NCI-H1105 (cell line): ENCODE measurements at places on chromosomes 2 and 18.

- no peak for DNase-seq
Measured at GRCh38 chr2:9264301-9264700, 57.7 kb downstream of the ASAP2 start.

DNA sequence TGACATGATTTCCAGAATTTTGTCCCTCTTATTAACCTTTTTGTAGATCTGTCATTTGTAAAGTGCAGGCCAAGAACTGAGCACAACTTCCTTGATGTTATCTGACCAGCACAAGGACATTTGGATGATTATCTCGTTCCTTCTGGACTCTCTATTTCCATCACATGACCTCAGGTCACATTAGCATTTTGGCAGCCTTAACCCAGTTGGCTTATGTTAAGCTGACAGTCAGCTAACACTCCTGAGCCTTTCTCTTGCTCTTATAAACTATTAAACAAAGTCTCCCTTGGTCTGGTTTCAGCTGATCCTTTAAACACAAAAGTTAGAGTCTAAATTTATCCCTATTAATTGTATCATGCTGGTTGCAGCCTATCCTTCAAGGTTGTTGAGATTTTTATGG, 167.2 kb upstream of the RBBP8 start:
- no peak for DNase-seq

- DNase-seq, result no peak
Measured at GRCh38 chr2:169237286-169237685, 125.0 kb downstream of the LRP2 start.

DNA sequence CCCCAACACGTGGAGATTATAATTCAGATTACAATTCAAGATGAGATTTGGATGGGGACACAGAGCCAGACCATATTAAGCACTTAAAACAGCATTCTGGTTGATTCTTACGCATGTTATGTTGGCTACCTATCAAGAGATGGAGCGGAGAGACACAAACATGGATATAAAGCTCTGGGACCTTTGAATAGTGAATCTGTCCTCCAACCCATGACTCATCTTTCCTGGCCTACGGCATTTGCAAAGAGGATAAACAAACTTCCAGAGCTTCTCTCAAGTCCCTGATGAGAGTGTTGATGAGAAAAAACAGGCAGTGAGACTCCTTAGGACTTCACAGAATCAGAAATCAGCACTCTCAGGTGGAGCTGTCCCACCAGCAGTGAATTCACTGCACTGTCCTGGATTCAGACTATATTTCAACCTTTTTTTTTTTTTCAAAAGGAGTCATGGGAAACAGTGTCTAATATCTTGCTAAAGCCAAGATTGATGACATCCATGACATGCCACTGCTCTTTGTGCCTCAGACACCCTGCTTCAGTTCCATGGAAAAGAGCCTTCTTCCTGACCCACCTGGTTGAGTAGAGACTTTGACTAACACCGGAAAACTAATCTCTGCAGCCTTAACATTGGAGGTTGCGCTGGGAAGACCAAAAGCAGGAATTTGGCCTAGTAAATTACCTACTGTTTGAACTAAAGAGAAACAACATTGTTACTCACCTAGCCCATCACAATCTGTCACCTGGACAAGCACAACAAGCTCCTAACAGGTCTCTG, 62.1 kb upstream of the NPAS2 start:
- DNase-seq, result no peak

DNA sequence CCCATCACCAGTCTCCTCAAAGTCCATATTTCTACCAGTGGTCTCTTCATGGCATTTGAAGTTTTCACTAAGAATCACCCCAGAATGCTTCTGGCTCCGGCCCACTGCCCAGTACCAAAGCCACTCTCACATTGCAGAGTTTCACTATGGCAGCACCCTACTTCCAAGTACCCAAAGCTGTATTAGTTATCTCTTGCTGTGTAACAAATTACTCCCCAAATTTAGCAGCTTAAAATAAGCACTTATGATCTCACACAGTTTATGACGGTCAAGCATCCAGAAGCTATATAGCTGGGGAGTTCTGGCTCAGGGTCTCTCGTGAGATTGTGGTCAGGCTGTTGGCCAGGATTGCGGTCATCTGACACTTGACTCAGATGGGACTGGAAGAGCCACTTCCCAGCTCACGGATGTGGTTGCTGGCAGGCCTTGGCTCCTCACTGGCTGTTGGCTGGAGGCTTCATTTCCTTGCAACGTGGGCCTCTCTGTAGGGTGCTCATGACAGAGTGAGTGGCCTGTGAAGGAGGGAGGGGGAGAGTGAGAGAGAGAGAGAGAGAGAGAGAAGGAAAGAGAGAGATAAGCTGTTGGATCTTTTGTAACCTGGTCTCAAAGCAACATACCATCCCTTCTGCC, 189.5 kb downstream of the CTIF start:
- no peak for DNase-seq

DNA sequence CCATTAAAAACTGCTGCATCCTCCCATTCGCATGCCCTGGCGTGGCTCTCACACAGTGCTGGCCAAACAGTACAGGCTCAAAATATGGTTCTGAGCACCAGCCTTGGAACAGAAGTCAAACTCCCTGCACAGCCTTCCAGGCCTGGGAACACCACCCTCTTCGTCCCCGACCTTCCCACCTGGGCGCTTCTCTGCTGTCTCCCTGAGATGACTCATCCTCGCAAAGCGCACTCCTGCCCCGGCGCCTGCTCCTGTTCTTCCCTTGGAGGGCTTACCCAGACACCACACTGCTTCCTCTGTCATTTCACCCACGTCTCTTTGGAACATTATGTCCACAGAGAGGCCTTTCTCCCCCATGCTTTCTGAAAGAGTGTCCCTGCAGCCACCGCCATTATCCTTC, 172.7 kb downstream of the L3MBTL4 start:
- DNase-seq, result no peak

GRCh38 chr2:20595439-20596192, 55.3 kb downstream of the HS1BP3 start:
- no peak for DNase-seq

DNA sequence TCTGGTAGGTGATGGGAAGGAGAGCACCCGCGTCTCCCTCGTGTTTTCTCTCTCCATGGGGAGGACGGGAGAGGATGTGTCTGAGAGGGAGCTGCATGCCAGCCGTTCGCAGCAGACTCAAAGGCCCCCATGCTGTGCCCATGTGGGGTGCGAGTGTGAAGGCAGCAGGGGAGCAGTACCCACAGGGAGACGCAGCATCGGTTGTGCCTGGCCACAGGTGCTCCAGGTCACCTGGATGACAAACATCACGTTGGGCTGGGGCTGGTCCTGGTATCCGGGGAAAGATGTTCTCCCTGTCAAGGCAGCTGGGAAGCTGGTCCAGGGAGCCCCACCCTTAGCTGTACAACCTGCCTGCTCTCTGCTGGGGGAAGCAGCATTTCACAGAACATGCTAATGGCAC, 119.5 kb upstream of the SALL3 start:
- no peak for DNase-seq

DNA sequence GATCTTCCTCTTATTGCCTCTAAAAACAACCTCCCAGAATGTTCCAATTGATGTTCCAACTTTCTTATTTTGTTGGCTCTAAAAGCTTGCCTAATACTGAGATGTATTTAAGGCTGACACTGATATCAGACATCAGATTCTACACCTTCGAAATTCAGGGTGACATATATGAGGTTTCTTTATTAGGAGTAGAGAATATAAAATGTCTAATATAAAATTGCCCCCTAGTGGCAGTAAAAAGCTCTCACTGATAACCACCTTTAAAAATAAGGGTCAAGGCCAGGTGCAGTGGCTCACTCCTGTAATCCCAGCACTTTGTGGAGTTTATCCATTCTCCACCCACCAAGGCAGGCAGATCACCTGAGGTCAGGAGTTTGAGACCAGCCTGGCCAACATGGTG, 789.7 kb upstream of the SLC39A10 start:
- peak; percentile 2 for DNase-seq

GRCh38 chr2:85185431-85185940, 52.3 kb downstream of the TCF7L1 start:
- DNase-seq, result no peak

DNA sequence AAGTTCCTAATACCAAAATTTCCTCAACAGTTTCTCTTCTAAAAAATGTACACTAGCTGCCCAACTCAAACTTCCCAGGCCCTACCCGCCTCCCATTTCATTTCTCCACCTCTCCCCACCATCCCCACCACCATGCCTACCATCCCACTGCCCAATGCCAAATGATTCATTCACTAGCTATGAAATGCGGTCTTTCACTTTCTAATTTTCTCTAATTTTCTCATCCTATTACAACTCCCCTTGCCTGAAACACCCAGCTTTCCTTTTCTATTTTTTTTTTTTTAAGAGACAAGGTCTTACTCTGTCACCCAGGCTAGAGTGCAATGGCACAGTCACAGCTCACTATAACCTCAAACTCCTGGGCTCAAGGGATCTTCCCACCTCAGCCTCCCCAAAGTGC, 38.4 kb downstream of the KIDINS220 start:
- DNase-seq, result no peak

- no peak for DNase-seq
Measured at GRCh38 chr2:119691651-119692245, 12.7 kb downstream of the TMEM177 start.

- no peak for DNase-seq
Measured at GRCh38 chr2:39018638-39019037, 102.2 kb downstream of the SOS1 start.

DNA sequence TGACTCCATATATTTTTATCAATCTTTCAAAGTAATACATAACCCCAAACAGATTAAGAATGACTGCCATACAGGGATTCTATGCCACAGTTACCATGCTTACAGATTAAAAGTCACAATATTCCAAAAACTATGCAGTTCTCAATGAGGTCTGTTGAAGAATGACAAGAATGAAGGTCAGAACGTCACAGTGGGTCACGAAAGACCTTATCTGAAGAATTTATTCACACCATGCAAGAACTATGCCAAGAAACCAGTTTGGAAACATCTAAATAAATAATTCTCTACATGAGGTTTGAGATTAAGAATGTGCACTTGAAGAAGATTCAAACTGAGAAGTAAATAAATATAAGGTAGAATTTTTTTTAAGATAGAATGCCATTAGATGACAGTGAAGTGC, 253.3 kb downstream of the EXOC6B start:
- DNase-seq, result no peak

DNA sequence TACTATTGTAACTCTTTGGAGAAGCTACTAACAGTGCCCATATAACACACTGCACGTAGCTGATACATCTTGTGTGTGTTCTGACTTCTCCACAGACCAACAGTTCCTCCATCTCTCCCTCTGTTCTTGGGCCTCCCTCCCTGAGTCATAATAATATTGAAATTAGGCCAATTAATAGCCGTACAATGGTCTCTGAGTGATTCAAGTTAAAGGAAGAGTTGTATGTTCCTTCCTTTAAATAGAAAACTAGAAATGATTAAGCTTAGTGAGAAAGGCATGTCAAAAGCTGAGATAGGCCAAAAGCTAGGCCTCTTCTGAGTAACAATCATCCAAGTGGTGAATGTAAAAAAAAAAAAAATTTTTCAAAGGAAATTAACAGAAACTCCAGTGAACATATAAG, 828.4 kb upstream of the CHAC2 start:
- DNase-seq, result no peak

DNA sequence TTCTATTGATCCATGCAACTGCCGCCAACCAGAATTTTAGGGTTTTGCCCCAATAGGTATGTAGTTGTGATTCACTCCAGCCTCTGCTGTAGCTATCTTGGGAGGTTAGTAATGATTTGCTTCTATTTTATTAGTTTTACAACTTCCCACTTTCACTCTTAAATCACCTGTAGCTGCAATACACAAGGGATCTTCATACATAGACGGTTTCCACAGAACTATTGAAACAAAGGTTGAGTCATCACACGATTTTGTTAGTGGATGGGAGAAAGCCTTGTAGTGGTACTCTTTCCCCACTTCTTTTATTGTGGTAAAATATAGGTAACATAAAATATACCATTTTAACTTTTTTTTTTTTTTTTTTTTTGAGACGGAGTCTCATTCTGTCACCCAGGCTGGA, 104.2 kb upstream of the SPRED2 start:
- no peak for DNase-seq

DNA sequence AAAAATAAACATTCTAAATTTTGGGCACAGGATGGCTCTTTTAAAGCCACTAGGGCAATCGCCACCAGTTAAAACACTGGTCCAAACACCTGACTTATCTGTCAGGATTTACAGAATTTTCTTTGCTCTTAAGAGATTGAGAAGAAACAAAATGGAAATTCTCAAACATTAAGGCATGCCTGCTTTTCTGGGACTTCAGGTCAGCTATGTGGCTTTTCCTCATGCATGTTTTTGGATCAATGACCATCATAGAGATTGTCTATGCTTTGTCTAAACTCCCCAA, 112.7 kb downstream of the SMAD2 start:
- DNase-seq, result no peak
